NCI-H1092 treated with DMSO at 0.1 percent for 48 hours (cell line): ENCODE measurements at places on chromosomes 11 and 22.

DNA sequence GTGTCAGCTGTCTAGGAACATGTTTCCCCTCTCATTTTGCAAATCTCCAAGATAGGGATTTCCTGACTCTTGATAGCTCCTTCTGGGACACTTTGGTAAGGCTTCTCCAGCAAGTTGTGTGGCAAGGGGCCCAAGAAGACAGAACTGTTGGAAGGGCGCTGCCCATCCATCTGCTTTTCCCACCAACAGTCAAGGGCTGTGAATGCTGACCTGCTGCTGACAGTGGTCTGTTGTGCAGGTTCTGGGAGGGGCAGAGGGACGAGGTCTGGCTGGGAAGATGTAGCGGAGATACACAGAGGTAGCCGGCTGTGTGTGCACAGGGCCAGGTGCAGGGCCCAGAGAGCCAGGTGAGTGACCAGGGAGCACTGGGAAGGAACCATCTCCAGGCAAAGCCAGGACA, 12.2 kb downstream of the BCR start:
- DNase-seq, result no peak

GRCh38 chr22:44360668-44361381, 48.1 kb upstream of the SHISAL1 start:
- no peak for DNase-seq

DNA sequence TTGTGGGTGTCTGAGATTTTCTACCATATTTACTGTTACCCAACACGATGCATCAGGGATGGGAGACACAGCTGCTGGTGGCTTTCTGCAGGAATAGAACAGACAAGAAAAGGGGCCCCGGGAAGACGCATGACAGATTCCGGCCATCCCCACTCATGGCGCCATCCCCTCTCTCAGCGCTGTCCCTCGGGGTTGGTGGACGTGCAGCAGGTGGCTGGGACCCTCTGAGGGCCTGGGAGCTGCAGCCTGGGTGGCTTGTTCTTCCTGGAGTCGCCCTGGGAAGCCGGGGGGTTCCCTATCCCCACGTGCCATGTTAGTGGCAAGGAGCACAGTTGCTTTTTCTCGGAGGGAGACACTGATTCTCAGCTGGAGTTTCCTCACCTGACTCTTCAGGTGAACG, 1123.3 kb downstream of the BRD1 start:
- DNase-seq, result no peak

- DNase-seq, result peak; percentile 62
Measured at GRCh38 chr22:36435516-36436415, 45.7 kb downstream of the TXN2 start.
